ENCODE measurements at places on chromosomes 16 and 17.

DNA sequence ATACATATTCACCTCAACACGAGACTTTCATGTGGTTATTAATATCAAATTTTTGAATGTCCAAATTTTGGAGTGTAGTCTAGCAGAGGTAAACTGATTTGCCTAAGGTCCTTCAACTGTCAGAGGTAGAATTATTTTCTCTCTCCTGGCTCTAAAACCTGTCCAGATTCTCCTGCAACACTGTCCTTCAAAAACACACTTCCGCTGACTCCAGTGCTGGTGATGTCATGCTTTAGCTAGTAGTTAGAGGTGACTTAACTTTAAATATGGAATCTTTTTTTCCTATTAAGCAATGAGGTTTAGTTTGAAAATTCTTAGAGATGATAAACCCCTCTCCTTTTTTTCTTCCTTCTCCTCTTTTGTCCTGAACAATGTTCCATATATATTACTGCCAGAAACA, 10.8 kb upstream of the CBLN1 start:
- DNase-seq: no peak

DNA sequence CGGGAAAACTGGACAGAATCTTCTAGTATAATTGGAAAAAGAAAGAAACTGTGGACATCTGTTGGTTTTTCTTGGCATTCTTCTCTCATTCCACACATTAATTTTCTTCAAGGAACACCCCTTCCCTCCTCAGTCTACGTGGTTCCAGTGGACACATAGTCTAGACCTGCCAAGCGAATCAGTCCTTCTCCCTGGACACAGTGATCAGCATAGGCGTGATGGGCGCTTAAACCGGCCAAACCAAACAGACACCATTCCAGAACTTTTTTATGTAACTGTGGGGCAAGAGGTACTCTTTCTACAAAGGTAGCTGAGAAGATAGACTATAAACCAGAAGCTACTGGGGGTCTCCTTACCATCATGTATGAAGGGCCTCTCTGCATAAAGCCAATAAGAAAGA, 121.8 kb upstream of the COX10 start:
- DNase-seq: no peak

DNA sequence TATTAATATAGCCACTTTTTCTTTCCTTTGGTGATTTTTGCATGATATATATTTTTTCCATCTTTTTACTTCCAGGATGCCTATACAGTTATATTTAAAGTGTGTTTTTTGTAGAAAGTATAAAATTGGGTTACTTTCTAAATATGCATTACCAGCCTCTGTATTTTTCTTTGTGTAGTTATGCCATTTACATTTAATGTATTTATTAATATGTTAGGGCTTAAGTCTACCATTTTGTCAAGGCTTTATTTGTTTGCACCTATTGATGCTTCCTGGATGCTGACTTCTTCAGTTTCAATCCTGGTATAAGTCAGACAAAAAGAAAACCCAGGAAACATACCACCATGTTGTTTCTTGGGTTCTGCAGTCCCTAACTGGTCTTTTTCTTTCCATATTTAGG, 911.1 kb upstream of the GOT2 start:
- DNase-seq: no peak

GRCh38 chr16:59045501-59045900, 311.4 kb upstream of the GOT2 start:
- DNase-seq: no peak

- DNase-seq: no peak
Observed at GRCh38 chr16:88940862-88941817, 35.9 kb downstream of the CBFA2T3 start.

DNA sequence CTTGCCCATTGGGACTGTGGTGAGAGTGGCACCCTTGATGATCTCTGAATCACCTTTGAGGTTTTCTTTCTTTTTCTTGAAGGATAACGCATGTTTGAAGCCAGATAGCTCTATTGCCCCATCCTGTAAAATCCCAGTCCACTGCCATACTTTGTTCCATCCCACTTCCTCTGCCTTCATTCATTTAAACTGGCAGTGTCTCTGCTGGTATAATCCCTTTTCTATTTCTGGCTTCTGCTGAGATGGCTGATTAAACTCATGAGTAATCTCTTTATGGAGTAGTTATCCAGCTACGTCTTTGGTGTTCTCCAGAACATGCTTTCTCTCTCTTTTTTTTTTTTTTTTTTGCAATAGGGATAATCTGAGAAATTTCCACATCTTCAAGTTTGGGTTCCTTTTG, 656.5 kb upstream of the SALL1 start:
- no peak for DNase-seq

- DNase-seq: no peak
Observed at GRCh38 chr17:49337884-49338283, 24.2 kb downstream of the ZNF652 start.

DNA sequence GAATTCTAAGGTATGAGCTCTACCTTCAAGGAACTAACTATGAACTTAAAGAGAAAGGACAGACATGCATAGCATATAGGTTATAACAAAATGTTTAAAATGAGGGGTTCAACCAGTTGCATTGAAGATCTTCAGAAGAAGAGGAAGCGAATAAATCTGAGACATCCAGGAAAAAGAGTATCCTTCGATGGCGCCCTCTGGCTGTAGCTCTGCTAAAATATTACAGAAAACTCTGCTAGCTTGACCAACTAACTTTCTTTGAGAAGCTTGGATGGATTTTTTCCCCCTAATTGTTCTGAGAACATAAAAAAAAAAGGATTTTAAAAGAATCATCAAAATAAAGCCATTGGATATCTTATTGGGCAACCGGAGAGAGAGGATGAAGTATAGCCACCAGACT, 659.9 kb upstream of the SOX9 start:
- no peak for DNase-seq

- DNase-seq: no peak
Observed at GRCh38 chr16:86033016-86033474, 134.1 kb downstream of the IRF8 start.

GRCh38 chr16:18983565-18984434, at the start of gene TMC7:
Gene TMC7, plus strand, starts transcription at chr16:18983934. Its CDS starts 130 bp downstream, at chr16:18984064.
- DNase-seq: no peak

- DNase-seq: no peak
Observed at GRCh38 chr17:16569358-16569712, 331 bp upstream of the ZNF287 start.

GRCh38 chr17:78862073-78863023, 21.7 kb upstream of the USP36 start:
- DNase-seq: no peak

DNA sequence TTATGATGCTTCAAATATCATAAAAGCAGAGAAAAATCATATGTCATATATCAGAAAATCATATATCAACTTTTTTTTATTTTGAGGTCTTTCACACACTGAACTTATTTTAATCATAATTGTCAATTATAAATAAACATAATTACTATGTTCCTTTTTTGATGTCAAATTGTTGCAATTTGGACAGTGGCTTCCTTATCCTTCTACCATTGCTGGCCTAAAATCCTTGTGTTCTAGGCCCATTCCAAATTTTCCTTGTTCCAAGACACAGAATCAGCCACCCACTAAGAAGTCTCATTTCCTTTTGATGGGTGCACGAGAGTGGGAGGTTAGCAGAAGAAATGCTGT, 28.9 kb downstream of the G6PC1 start:
- DNase-seq: no peak

GRCh38 chr17:76681222-76682137, 29.3 kb downstream of the MXRA7 start:
- peak; percentile 30 for DNase-seq

DNA sequence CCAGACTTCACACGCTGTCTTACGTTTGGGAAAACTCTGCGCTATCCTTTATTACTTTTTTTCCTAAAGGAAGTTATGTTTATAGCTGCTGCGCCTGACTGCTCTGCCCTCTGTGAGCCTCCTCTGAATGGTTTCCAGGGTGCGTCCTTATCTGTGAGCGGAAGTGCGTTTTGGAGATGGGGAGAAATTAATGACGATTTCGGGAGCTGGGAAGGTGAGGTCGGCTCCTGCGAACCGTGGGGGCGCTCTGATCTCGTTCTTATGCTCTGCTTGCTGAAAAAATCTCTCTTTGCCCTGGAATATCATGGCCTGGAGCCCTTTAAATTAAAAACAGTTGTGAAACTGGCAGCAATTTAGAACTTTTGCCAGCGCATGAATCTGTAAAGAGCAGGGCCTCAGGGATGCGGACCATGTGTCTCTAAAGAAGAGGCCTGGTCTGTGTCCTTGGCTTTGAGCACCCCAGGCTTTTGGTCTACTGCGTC, 135.7 kb upstream of the ZFHX3 start:
- DNase-seq: no peak

All from stimulated activated CD4-positive, alpha-beta T cell treated with anti-CD3 and anti-CD28 coated beads, Interleukin-15, amount 100 ng/mL, for 1 hour (primary cell).